Nasal cavity respiratory epithelium epithelial cell of viscerocranial mucosa (primary cell): ENCODE measurements at places on chromosomes 1 and 21. TPM values are rescaled to one million over a fixed set of nuclear protein-coding genes. Genes with fewer than 3 reads are reported as not detected.

The GNAT2 gene
- 0.14 TPM in 1 of 2 replicates, not detected in the other for total RNA-seq

The FABP3 gene
- total RNA-seq: 0.50 TPM in 1 of 2 replicates, not detected in the other

The LRRC71 gene
- total RNA-seq: not detected in 2 replicates

The GJA4 gene
- not detected in 2 replicates for total RNA-seq

The SH3BGR gene
- 4.6 and 8.2 TPM in 2 replicates for total RNA-seq

The ALDH4A1 gene
- total RNA-seq: 24.6 and 31.2 TPM in 2 replicates
